ENCODE measurements at places on chromosomes 4 and X.
A peak's percentile ranks its signal among the peaks of the same experiment; 100 is the strongest.

DNA sequence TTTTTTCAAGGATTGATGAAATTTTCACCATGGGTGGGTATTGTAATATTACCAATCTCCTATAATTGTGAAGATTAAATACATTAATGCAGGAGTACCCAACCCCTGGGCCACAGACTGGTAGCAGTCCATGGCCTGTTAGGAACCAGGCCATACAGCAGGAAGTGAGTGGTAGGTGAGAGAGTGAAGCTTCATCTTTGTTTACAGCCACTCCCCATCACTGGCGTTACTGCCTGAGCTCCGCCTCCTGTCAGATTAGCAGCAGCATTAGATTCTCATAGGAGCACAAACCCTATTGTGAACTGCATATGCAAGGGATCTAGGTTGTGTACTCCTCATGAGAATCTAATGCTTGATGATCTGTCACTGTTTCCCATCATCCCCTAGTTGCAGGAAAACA is 15.1 kb downstream of the RAPGEF2 start:
- DNase-seq: no peak

GRCh38 chr4:142846729-142847596 is 862 bp upstream of the INPP4B start:
- no peak for DNase-seq

DNA sequence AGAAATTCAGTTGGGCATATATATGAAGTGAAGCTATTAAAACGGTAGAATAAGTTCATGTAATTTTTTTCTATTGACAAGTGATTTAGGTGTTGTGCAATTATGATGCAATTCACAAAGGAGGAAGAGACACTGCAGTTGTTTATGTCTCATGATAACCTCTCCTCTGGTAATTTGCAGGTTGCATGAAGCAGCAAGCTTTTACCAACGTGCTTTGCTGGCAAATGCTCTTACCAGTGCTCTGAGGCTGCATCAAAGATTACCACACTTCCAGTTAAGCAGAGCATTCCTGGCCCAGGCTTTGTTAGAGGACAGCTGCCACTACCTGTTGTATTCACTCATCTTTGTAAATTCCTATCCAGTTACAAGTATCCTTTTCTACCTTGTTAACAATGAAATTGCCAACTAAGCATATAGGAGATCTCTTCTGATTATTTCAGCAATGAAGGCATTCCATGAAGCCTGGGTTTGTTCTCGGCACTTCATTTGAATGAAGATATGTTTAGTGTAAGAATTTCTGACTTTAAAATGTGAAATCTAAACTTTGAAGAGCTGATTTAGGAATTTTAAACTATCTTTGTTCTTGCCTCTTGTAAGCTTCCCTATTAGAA is 3.9 kb downstream of the TMEM33 start:
- DNase-seq: no peak

DNA sequence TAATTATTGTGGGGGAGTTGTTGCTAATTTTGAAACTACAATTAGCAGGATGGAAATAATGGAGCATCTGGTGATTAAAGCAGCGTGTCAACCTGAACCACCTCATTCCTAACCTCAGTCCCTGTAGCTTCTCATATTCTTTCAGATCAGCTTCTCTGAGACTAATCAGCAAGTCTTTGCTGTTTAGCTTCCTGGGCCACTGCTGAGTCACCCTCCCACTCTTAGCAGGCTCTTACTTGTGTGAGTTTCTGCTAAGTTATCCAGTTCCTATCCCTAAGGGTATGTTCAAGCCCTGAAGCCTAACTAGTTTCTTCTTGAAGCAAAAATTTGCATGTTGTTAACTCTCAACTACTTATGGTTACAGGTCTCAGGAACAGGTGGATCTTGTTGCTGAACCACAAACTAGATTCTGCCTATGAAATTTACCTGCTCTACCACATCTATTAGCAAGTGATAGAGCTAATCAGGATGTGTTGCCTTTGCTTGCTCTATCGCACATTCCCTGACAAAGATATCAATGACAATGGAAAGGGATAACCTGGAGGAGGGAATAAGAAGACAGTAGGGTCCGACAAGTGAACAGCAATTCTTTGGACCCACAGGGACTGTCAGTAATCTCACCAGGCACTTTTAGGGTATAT is 134.2 kb downstream of the EIF4E start:
- DNase-seq: no peak

GRCh38 chr4:132662456-132662855 is 486.6 kb upstream of the PCDH10 start:
- no peak for DNase-seq

DNA sequence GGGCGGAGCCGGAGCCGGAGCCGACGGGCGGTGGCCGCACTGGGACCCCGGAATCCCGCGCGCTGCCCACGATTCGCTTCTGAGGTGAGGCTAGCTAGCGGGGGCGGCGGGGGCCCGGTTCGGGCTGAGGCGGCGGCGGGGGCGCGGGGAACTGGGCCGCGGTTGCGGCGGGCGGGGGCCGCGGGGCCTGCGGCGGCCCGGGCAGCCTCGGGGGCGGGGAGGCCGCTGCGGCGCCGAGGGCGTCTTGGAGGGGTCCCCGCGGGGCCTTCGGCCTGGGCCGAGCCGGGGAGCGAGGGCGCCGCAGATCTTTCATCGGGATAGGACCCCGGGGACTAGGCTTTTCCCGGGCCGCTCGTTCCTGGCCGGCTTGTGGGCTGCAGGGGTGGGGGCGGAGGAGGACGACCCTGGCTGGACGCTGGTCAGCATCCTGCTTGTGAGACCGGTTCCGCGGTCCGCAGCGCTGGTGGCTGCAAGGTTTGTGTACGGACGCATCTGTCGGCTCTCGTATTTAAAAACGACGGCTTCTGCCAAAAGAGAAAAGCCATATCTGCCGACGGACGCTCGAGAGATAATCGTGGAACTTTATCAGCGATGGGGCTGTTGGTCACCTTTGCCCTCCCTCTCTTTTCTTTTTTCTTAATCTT is 419 bp downstream of the ADD1 start:
- no peak for DNase-seq

DNA sequence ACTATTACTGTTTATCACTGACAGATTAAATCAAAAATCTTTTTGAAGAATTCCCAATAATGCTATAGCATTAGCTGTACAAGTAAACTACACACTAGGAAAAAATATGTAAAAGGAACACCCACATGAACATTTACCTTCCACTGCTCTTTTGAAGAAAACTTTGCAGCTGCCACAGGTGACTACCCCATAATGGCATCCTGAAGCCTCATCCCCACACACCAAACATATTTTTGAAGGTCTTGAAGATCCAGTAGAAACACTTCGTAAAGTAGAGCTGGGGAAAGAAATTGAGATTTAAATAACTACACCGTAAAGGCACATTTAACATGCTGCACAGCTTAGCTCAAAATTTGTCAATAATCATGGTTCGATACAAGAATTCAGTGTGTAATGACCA is 182.4 kb downstream of the NR3C2 start:
- DNase-seq: no peak

GRCh38 chrX:109533631-109534030 is 3.0 kb upstream of the NXT2 start:
- DNase-seq: no peak

GRCh38 chrX:118978451-118978850 is 4.0 kb downstream of the LONRF3 start:
- no peak for DNase-seq

GRCh38 chr4:26822546-26822945 is 38.1 kb upstream of the STIM2 start:
- no peak for DNase-seq

- no peak for DNase-seq
Measured at GRCh38 chr4:95869961-95870500, 30.1 kb downstream of the PDHA2 start.

GRCh38 chrX:136541294-136541693 is 9.3 kb downstream of the VGLL1 start:
- DNase-seq: no peak

GRCh38 chrX:12974305-12974795 is 560 bp upstream of the TMSB4X start:
- DNase-seq: no peak

- no peak for DNase-seq
Measured at GRCh38 chr4:2927696-2928075, 35.5 kb downstream of the NOP14 start.

DNA sequence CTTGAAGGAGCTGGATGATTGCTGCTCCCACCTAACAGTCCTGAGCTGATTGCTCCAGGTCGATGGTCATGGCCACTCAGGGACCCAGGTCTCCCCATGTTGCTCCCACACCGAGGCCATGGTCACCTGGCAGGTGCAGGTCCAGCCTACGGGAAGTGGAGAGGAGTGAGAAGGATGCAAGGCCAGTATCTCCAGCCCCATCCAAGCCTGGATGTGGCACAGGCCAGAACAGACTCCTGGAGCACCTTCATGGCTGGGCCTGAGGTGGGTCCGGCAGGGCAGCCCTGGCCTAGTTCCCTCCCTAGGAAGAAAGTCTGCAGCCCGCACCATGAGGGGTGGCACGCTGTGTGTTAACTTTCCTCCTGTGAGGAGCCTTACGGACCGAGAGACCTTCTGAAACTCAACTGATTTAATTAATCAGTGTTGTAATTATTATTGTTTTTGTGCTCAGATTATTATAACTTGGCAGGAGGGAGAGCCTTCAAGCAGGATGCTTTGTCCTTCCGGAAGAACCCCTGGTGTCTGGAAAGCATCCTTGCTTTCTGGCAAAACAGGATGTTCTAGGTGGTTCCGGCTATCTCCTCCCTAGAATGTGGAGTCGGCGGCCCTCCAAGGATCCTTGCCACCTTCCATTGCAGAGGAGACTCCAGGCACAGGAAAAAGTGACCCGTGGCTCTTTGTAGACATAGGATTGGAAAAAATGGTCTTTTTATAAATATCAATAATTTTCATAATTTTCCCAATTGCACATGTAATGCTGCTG is 92.3 kb upstream of the ADRA2C start:
- DNase-seq: no peak

DNA sequence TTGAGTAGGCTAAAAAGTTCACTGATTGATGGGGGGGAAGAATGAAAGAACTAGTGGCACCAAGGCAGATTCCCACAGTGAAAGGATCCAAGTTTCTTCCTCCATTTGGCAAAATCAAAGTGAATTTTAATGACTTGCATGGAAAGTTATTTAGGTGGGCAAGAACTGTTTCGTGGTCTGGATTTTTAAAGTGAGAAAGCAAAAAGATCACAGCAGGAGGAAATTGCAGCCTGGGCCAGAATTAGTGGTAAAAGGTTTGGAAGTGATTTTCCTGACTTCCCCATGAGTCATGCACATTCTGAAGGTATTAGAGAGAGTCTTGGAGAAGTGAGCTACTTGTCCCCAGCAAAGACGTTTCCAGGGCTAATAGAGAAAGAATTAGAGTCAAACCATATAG is 207.8 kb downstream of the ANTXR2 start:
- DNase-seq: peak; percentile 97

DNA sequence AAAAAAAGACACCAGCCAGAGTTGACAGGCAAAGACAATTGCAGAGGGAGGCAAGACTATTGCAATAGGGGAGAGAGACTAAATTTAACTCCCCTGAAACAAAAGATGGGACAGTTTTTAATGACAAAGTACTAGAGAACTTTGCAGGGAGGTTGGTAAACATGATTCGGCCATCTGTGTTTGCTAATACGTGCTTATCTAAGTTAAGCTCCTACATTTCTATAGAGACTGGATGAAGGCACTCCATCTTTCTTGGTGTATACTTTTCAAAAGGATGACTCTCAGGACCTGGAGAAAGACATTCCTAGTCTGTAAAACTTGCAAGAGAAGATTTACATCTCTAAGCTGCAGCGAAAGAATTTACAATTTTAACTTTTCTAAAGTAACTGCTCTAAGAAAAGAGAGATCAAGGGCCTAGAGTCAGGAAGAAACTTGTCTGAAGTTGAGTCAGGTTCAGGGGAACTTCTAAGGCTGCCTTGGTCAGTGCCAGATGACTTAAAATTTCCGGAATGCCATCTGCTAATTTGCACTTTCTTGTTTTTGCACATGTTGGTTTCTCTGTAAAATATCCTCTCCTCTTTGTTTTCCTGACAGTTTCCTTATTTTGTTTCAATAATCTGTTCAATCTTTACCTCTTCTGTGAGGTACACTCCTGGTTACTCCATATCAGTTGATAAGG is 10.6 kb downstream of the ADAM29 start:
- DNase-seq: no peak

DNA sequence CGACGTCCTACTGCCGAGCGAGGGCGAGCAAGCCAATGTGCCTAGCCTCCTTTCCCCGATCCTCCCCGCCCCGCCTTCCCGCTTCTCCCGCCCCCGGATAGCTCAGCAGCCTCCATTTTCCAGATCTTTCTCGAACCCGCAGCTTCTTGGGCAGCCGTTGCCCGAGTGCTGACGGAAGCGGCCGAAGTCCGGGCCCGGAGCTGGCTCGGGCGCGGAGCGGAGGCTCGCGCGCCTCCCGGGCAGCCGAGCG is 172 bp upstream of the HSPA4L start:
- DNase-seq: peak; percentile 44

GRCh38 chr4:184383497-184384055 is 90.8 kb downstream of the IRF2 start:
- peak; percentile 88 for DNase-seq

GRCh38 chrX:15014281-15014680 is 141.1 kb downstream of the MOSPD2 start:
- DNase-seq: no peak

DNA sequence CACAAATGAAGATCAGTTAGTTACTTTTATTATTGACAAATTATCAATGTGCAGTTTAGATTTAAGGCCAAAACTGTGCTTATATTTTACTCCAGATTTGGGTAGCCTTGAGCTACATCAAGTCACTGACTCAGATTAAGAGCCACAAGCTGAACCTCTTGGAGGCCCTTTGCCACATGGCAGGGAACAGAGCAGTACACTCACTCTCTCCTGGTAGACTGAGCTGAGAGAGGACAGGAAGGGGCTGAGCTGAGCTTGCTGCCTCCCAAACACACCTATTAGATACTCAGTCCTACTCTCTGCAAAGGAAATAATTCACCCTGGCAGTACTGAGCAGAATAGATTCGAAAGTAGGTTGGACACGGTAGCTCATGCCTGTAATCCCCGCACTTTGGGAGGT is 7.8 kb downstream of the STAP1 start:
- no peak for DNase-seq

- DNase-seq: no peak
Measured at GRCh38 chr4:40170588-40170987, 26.2 kb upstream of the RHOH start.

GRCh38 chrX:151680805-151681204 is 14.5 kb upstream of the PRRG3 start:
- peak; percentile 2 for DNase-seq

DNA sequence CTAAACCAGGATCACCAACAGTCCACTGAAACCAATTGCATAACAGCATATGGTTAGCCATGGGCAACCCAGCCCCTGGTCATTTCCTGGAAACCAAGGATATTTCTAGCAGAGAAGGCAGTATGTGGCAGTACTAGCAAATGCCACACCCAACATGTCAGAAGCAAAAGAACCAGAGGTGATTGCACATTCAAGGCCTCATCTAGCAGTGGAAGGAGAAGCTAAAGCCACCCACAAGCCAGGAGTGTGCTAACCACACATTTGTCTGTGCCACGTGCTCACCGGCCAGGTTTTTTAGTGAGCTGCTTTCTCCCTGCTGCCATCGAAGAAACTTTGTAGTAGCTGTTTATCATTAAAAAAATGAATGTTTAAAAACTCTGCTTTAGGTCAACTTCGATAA is 42.0 kb downstream of the TEC start:
- DNase-seq: no peak

- no peak for DNase-seq
Measured at GRCh38 chrX:153662266-153662665, 11.3 kb downstream of the PNCK start.
